ENCODE measurements at places on chromosomes 2 and 18. TPM values are rescaled to one million over a fixed set of nuclear protein-coding genes. Genes with fewer than 3 reads are reported as not detected.

Gene CERKL
- total RNA-seq: not detected

DNA sequence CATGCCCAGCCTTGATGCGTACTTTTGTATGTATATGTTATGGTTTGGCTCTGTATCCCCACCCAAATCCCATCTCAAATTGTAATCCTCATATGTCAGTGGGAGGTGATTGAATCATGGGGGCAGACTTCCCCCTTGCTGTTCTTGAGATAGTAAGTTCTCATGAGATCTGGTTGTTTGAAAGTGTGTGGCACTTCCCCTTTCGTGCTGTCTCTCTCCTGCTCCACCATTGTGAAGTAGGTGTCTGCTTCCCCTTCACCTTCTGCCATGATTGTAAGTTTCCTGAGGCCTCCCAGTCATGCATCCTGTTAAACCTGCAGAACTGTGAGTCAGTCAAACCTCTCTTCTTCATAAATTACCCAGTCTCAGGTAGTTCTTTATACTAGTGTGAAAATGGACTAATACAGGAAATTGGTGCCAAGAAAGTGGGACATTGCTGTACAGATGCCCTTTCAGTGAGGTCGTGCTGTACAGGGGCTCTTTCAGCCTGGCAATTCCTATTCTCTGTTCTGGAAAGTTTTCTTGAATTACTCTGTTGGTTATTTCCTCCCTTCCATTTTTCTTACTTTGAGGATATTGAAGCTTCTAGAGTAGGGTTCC is 38.2 kb downstream of the KCMF1 start:
- no peaks in the 10 kb centered on the region for H3K4me1 ChIP-seq
- no peaks in the 10 kb centered on the region for H3K36me3 ChIP-seq
- no peak overlapping the region for H3K4me3 ChIP-seq
- H3K27ac ChIP-seq: no peak overlapping the region
- H3K27me3 ChIP-seq: no peaks in the 10 kb centered on the region
- DNase-seq: no peak

DNA sequence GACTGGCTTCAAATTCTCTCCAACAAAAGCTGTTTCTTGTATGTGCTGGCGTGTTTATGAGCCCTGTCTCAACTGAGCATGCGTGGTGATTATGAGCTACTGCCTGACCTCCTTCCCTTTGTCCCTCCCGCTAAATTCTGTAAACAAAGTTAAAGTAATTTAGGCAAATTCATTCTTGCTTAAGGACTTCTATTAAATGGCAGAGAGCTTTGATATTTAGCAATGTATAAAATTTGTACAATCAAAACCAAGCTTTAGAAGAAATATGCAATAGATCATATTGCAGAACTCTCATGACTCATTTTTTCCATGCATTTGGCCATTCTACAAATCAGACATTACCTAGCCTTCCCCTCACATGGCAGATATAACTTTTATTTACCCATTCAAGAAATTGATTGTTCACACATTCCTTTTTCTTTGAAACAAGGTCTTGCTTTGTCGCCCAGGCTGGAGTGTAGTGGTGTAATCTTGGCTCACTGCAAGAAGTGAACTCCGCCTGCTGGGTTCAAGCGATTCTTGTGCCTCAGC is 18.2 kb downstream of the IGFBP2 start:
- H3K27ac ChIP-seq: no peak overlapping the region
- DNase-seq: no peak
- H3K36me3 ChIP-seq: no peaks in the 10 kb centered on the region
- peaks cover 7% of the 10 kb centered on the region for H3K4me1 ChIP-seq
- no peak overlapping the region for H3K4me3 ChIP-seq

GRCh38 chr2:120571015-120571728 is 164.5 kb upstream of the GLI2 start:
- H3K27ac ChIP-seq: no peak overlapping the region
- H3K4me1 ChIP-seq: peaks cover 15% of the 10 kb centered on the region

- no peaks in the 10 kb centered on the region for H3K36me3 ChIP-seq
- DNase-seq: no peak
- H3K4me1 ChIP-seq: no peaks in the 10 kb centered on the region
- no peak overlapping the region for H3K4me3 ChIP-seq
- H3K27ac ChIP-seq: no peak overlapping the region
These were observed 312.0 kb downstream of the GPD2 start for GRCh38 chr2:156748221-156748620.

DNA sequence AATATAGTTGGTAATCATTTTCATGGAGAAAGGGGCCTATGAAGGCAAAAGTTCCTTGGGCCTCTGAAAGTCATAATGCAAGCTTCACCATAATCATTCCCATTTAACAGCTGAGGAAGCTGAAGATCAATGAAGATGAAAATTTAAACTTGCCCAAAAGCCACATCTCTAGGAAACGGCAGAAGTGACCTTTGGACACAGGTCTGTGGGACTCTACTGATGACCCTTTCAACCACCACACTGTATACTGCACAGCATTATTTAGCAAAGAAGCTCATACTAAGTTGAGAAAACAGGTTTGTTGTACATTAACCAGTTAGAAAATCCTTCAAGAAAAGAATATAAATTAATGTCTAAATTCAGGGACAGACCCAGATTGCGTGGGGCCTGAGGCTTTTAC is 51.6 kb upstream of the ACTR3 start:
- H3K4me1 ChIP-seq: peaks cover 22% of the 10 kb centered on the region
- no peak for DNase-seq
- H3K4me3 ChIP-seq: no peak overlapping the region
